Esophagus squamous epithelium (tissue), 5 donors: ENCODE measurements at places on chromosomes 2 and 18. TPM values are rescaled to one million over a fixed set of nuclear protein-coding genes. Genes with fewer than 3 reads are reported as not detected.

The TTN gene
- total RNA-seq = 2.5 TPM

DNA sequence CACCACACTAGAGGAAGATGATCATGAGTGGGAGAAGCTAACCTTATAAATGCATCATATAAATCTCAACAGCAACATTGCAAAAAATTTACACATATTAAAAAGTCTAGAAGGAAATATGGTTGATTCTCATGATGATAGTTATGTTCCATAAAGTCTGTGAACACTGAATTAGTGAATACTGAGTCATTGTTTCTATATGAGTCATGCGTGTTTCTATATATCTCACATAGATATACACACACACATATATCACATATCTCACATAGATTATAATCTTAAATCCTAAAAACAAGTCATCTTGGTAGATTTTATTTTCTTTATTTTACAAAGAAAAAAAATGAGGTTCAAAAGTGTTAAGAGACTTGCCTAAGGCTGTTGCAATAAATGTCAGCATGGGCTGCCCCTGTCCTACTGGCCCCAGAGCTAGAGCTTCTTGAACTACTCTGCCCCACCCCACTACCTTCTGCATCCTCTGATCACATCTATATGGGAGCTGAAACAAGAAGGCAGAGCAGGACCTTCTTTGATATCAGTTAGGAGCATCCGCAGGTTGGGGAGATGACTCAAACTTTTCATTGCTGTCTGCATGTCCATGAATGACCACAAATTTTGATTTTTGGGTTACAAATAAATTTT, 81.8 kb upstream of the ADAM23 start:
- H3K4me3 ChIP-seq = no peak overlapping the region
- H3K4me1 ChIP-seq = no peaks in the 10 kb centered on the region
- DNase-seq = no peak
- no peaks in the 10 kb centered on the region for H3K27me3 ChIP-seq

DNA sequence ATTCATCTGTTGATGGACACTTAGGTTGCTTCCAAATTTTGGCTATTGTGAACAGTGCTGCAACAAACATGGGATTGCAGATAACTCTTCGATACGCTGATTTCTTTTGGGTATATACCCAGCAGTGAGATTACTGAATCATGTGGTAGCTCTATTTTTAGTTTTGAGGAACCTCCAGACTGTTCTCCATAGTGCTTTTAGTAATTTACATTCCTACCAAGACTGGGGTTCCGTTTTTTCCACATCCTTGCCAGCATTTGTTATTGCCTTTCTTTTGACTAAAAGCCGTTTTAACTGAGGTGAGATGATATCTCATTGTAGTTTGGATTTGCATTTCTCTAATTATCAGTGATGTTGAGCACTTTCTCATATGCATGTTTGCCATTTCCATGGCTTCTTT, 200.3 kb downstream of the MBD5 start:
- H3K4me1 ChIP-seq = no peaks in the 10 kb centered on the region
- no peak overlapping the region for H3K4me3 ChIP-seq
- DNase-seq = no peak
- no peak overlapping the region for H3K27ac ChIP-seq

- no peak overlapping the region for H3K27ac ChIP-seq
- H3K4me3 ChIP-seq = no peak overlapping the region
- H3K4me1 ChIP-seq = no peaks in the 10 kb centered on the region
- no peaks in the 10 kb centered on the region for H3K27me3 ChIP-seq
Measured at GRCh38 chr2:136207030-136207623, 89.2 kb upstream of the CXCR4 start.

The DHRS9 gene
- 2.1 TPM for total RNA-seq
